Neuronal stem cell (in vitro differentiated cells): ENCODE measurements at places on chromosomes 6 and 20.

DNA sequence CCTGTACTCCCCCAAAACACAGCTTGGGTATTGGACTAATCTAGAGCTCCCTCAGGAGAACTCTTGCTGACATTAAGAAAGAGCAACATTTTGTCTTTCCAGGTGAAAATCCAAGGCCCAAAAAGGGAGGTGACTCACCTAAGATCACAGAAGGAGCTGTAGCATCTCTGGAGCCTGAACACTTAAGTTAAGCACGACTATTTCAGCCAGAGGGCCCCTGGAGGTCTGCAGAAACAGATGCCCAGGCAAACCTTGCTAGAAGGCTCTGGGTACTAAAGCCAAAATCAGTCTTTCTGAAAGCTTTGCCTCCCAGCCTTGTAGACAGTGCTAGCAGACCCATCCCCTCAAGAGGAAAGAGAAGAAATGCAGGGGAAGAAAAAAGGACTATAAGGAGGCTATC lies 8.8 kb downstream of the EDN1 start:
- DNase-seq = no peak

- DNase-seq = no peak
These were observed 453 bp downstream of the CEP57L1 start for GRCh38 chr6:109095835-109096084.

GRCh38 chr6:153044295-153044694 lies 41.8 kb upstream of the MTRF1L start:
- no peak for DNase-seq

DNA sequence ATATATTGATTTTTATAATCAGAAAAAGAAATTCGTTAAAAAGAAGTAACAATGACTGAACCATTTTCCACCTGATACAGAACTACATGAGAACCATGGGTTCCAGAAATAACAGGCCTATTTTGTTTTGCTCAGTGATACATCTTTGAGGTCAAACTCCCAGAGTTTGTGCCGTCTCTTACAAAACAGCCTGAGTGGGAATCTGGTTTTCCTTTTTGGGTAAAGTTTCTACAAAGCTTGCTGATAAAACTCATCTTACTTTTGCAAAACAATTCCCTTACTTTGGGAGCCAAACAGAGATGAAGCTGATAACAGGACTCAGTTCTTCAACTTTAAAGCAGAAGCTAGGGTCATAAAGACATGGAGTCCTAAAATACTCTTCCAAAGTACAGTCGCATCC lies 98.7 kb upstream of the FAM8A1 start:
- DNase-seq = no peak

DNA sequence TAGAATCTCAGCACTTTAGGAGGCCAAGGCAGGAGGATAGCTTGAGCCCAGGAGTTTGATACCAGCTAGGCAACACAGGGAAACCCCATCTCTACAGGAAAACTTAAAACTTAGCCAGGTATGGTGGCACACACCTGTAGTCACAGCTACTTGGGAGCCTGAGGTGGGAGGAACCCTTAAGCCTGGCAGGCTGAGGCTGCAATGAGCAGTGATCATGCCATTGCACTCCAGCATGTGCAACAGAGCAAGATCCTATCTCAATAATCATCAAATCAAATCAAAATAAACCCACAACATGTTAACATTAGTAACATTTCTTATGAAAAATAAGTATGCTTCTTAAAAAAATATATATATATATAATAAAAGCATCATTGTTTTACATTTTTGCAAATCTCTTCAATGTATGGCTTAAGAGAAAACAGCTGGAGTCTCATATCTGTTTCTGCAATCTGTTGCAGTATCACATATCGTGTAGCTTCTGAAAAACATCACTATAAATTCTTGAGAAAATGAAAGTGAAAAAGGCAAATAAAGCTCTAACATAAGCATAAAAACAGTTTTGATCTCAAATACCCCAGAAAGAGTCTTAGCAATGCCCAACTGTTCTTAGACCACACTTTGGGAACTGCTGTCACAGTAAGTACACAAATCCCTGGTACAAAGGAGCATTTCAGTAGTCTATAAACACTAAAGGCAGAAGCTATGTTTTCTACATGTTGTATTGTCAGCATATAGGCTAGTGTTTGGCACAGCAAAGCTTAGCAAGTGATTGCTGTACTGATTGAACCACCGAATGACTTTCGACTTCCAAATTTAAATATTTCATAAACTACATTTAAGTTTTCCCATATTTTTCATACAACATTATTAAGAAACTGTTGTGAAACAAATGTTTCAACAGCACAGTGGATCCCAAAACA lies 8.0 kb downstream of the MMUT start:
- DNase-seq = no peak

DNA sequence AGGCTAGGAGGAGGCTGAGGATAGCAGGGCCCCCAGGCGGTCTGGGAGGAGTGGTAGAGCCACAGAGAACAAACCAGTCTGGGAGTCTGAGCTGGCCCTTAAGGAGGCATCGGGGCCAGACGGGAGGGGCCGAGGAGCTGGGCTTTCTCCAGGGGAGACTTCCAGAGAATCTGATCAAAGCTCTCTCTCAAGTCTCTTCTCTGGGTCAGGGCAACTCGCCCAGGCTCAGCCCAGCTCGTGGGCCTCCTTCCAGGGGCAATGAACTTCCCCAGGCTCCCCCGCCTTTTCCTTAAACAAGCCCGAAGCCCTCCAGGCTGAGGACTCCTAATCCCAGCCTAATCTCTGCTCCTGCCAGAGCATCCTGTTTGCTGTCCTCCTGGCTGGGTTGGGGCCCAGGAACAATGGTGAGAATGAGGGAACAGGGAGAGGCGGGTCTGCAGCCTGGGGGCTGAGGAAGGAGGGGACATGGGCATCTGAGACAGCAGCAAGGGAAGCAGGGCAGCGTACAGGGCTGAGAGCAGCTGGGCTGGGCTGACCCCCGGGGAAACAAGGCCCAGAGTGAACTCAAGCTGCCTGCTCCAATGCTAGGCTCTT lies 173.6 kb downstream of the ANKRD60 start:
- DNase-seq = peak; percentile 30

DNA sequence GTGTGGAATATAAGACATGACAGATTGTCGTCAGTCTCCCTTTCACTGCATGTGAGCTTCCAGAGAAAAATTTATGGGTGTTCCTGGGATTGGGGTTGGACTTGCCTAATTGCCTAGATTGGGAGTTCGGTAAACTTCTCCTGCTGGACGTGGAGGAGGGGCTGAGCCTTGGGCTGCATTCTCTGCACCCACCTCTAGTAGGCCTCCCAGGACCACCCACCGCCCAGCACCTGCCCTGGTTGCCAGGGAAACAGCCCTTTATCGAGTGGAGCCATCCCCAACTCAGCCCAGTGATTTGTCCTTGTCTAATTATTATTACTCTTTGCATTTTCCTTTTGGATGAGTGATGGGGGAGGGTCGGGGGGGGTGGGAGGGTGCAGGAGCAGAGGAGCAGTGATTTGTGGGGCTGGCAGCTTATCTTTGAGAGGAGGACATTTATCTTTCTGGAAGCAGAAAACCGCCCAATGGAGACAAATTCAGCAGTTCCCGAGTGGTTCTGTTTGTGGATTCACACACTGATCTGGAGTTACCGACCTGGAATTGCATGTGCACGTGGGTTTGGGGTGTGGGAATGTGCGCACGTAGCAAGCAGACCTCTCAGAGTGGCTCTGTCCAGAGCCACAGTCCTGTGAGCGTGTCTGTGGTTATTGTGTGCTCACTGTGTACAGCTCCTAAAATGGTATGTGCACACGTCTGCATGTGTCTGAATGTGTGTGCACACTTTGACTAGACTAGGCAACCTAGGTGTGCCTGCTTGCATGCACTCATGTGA lies 104.5 kb downstream of the DHX35 start:
- DNase-seq = peak; percentile 61

DNA sequence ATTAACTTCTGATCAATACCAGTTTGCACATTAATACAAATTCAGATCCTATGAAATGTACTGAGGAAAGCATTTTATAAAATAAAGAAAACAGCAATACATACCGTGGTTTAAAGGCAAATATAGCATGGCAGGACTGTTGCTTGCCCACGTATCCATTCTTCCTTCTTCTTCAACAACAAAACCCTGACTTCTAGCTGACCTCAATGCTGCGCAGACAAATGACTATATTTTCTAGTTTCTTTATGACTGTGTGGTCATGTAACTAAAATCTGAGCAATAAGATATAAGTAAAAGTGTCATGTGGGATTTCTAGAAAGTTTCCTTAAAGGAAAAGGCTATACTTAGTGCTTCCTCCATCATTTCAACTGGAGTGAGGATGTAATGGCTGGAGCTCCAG lies 85.0 kb downstream of the CDC40 start:
- no peak for DNase-seq

GRCh38 chr6:131053546-131054240 lies 9.4 kb downstream of the EPB41L2 start:
- no peak for DNase-seq

DNA sequence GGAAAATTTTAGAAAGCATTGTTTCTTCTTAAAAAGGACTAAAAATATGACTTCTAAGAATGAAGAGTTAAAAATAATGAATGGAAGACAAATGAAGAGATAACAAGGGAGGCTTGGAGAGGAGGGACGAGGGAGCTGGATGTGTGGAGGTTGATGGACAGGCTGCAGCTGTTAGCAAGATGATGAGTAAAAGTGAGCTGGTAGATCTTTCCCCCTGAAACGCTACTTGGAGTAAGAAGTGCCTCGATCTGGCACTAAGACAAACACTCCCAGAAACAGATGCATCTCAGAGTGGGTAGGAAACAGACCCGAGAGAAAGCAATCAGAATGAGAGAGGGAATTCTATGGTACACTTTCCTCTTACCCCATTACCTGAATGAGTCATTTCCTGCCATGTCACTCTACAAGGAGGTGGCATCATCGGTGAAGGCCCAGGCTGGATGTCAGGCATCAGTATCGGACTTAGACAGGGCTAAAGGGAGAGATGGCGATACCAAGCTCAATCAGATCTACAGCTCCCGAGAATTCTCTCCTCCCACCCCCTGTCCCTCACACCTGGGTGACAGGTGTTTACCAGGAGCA lies 154.1 kb upstream of the BMP2 start:
- no peak for DNase-seq

DNA sequence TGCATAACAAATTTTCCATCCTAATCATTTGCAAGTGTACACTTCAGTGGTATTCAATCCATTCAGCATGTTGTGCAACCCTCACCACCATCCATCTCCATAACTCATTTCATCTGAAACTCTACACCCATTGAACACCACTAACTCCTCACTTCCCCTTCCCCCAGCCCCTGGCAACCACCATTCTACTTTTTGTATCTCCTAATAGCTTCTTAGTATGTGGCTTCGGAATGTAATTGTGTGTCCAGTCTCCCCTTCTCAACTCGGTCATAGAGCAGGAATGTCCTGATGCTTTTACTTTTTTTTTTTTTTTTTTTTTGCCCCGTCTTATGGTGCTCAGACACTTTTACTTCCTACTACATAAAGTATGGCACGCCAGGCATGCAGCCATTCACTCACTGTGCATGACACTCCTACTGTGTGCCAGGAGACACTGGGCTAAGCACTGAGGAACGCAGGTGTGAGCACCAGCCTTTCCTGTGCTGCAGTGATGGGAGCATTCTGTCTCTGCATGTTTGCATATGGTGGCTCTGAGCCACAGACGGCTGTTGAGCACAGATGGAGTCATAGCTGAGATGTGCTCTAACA lies 15.3 kb downstream of the HCK start:
- DNase-seq = no peak

- no peak for DNase-seq
These were observed 22.0 kb upstream of the SNRNP48 start for GRCh38 chr6:7568021-7568420.

DNA sequence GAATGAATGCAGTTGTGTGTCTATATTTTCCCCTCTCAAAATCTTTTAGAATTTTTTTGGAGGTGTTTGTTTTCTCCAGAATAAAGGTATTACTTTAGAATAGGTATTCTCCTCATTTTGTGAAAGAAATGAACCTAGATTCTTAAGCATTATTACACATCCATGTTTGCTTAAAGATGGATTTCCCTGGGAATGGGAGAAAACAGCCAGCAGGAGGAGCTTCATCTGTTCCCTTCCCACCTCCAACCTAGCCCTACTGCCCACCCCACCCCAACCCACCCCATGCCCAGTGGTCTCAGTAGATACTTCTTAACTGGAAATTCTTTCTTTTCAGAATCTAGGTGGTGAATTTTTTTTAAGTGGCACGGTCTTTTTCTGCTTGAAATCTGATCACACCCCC lies 127.8 kb downstream of the CD109 start:
- no peak for DNase-seq

DNA sequence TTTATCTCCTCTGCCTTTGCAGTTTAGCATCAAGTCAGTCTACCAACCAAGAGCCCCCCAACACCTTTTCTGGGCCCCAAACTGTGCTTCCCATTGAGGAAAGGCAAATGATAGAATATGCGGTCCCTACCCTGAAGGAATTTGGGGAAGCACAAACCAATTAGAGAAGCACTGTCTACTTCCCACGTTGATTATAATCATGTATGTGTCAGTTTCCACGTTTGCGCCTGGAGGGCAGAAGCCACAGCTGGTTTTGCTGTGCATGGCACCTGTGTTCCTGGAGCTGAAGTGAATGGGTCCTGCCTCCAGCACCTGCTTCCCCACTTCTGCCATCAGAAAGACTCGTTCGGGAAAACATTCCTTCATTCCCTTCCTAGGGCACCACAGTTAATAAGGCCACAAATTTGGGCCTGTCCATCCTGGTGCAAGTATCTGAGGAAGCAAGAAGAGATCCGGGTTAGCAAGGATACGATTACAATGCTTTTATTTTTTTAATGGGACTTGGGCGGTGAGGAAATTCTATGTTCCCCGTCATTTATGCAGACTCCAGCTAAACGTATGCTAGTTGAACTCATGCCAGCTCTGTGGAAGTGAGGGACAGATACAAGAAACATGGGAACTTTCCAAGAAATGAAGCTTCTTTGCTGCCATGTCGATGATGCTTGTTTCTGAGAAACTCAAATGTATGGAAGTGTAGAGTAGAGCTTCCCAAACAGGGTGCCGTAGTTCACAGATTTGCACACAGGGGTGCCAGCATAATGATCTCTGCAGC lies 333.5 kb downstream of the NRN1 start:
- DNase-seq = no peak

- DNase-seq = no peak
These were observed 190.0 kb downstream of the C6orf118 start for GRCh38 chr6:165119231-165120020.

- DNase-seq = no peak
These were observed 57.6 kb downstream of the NOL4L start for GRCh38 chr20:32527447-32528055.

- no peak for DNase-seq
These were observed 312.0 kb downstream of the ALDH8A1 start for GRCh38 chr6:134637847-134638437.

DNA sequence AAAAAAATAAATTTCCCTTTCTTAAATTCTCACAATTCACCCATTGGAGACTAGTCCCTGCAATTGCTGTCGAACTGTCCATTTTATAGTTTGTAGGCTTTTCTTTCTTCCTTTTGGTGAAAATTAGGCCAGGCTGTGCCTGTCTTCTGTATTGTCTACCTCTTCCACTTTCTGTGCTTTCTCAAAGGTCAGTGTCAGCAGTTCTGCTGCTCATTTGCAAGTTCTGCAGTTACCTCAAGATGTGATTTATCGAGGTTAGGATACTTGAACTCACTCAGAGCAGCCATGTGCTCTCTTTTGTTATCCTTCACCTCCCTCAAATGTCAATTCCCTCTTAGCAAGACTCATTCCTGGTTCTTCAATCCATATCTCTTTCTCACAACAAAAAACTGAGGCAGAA lies 179.1 kb downstream of the SLC35F1 start:
- DNase-seq = no peak

- DNase-seq = no peak
These were observed 107.8 kb downstream of the SYNE1 start for GRCh38 chr6:152529369-152529768.

- DNase-seq = no peak
These were observed 67.2 kb upstream of the SNX9 start for GRCh38 chr6:157755746-157756411.
